ENCODE measurements at places on chromosomes 6 and 20. TPM values are rescaled to one million over a fixed set of nuclear protein-coding genes. Genes with fewer than 3 reads are reported as not detected.

Gene CTSA
- total RNA-seq: 134 TPM

Gene ZNF311
- total RNA-seq: 0.56 TPM

Gene DEFB110
- total RNA-seq: not detected

Gene SPTLC3
- 4.7 TPM for total RNA-seq

Gene ELOVL2
- total RNA-seq: 0.61 TPM

Gene CTCFL
- not detected for total RNA-seq

Gene EPPIN
- total RNA-seq: not detected

Gene DEFB129
- total RNA-seq: not detected

Gene FRMD1
- total RNA-seq: not detected

Gene MEI4
- 0.97 TPM for total RNA-seq

Gene KCNK16
- total RNA-seq: not detected

Gene GABRR2
- total RNA-seq: 0.37 TPM

Gene SMLR1
- not detected for total RNA-seq

Gene CLDN20
- not detected for total RNA-seq

Gene TRIM31
- total RNA-seq: not detected

Gene C4B
- total RNA-seq: 163 TPM

Gene XKR7
- total RNA-seq: not detected

Gene IL17A
- total RNA-seq: not detected

Gene ZNF335
- 10.1 TPM for total RNA-seq

Gene CHMP4B
- 88.3 TPM for total RNA-seq

Gene ZNF334
- 1.1 TPM for total RNA-seq

Gene TRIM15
- total RNA-seq: not detected

Gene CST5
- not detected for total RNA-seq

Gene GRM4
- not detected for total RNA-seq

Gene RAB44
- total RNA-seq: 0.06 TPM

Gene FILIP1
- 118 TPM for total RNA-seq

Gene SPATS1
- not detected for total RNA-seq
